ENCODE measurements at places on chromosomes 7 and 10.

DNA sequence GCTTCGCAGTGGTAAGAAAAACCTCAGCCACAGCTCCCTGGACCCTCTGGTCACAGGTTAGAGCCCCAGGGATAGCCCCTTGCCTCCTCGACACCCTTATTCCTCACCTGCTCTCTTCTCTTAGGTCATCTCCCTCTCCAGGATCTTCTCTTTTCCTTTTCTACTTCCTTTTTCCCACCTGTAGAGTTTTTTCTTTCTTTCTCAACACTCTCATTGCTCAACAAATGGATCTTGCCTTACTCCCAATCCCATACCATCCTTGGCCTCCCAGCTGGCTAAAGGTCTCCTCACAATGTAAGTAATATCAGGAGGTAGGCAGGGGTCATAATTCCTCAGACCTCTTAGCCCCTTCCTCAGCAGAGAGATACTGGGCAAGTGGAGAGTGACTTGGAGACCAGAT is 17.2 kb downstream of the WNT8B start:
- DNase-seq: no peak

DNA sequence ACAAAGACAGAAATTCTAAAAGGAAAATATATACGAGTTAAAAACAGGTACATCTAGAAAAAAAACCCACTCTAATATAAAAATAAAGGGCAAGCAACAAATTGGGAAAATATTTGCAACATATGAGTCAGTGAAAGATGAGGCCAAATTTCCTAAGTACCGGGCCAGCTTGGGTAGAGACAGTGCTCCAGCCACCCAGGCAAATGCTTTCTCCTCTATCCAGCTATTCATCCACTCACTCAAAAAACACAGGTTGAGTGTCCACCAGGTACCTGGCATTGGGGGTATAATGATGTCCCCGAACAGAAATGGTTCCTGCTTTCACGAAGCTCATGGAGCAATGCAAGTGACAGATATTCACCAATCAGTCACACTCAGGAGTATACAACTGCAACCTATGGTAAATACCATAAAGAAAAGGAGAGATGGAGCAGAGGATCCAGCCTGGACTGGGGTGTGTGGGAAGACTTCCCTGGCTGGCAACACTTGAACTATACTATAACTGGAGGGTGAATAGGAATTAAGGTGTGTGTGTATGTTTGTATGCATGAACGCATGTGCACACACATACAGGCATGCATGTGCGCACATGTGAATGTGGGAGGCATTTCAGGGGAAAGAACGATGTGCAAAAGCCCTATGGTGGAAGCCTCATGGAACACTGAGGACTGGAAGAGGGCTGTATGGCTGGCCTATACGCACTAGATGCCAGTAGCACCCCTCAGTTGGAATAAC is 2.3 kb downstream of the ARHGAP22 start:
- DNase-seq: no peak

DNA sequence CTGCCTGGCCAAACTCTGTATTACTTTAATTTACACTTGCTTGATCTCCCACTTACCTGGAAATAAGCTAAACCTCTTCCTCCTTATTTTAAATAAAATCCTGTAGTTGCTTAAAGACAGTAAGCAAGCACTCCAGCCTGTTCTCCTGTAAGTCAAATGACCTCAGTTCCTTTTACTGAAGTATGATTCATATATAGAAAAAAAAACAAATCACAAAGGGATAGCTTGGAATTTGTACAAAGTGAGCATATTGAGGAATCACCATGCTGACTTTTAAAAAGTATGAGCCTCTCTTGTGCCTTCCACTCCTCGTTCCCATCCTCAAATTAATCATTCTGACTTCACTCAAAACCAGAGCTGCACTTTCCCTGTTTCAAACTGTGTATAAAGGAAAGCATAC is 52.0 kb downstream of the C10orf90 start:
- no peak for DNase-seq

DNA sequence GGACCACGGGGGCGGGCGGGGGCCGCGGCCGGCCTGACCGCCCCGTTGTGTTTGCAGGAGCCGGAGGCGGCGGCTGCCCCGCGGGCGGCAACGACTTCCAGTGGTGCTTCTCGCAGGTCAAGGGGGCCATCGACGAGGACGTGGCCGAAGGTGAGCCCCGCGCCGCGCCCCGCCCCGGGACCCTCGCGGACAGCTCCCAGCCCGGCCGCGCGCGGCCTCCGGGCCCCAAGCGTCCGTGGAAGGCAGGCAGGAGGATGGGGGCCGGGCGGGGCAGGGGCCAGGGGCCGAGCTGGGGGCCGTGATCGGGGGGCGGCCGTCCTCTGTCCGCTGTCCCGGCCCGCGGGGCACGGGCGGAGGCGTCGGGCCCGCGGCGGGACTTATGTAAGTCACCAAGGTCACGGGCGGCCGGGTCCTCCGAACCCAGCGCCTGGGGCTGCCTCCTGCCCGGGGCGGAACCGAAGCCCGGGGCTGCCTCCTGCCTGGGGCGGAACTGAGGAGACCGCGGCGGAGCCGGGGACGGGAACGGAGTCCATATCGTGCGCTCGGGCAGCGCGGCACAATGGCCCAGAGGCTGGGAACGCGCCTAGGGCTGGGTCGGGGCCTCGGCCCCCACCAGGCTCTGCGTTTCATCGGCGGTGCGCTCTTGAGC is 497 bp downstream of the PPP2R2D start:
- no peak for DNase-seq

GRCh38 chr10:104750291-104750690 is 109.2 kb downstream of the SORCS3 start:
- no peak for DNase-seq

- DNase-seq: no peak
These were observed 141.0 kb downstream of the PLXNA4 start for GRCh38 chr7:132435016-132435990.

GRCh38 chr7:52195664-52196063 is 839.8 kb upstream of the POM121L12 start:
- DNase-seq: no peak

DNA sequence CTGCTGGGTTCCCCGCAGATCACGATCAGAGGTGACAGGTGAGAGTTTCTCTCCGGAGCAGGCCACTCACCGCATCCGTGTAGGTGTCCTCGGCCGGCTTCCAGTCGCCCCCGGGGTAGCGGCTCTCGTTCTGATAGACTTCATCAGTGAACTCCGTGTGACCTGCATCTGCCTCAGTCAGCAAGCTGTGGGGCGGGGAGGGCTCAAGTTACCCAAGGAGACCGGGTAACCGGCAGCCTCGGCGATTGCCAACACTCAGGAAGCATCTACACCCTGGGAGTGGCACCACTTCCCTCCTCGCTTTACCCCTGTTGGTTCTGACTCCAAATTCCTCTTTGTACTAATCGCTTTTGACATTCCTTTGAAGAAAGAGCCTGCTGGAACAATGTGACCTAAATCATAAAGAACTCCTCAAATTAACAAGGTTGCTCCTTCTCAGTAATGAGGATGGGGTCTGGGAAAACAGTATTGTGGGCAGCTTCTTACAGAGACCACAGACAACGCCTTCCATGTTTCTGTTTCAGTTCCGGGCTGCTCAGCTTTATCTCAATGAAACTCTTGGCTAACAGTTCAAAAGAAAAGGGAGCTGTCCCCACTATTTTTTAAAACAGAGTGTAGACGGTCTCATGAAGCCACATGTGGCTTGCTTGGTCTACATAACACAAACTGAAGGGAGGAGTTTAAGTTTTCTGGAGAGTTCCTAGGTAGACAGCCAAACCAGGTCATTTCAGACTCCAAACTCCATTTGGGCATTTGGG is 118.1 kb downstream of the MYOF start:
- no peak for DNase-seq

GRCh38 chr7:29854257-29854938 is 48.1 kb downstream of the WIPF3 start:
- DNase-seq: no peak

DNA sequence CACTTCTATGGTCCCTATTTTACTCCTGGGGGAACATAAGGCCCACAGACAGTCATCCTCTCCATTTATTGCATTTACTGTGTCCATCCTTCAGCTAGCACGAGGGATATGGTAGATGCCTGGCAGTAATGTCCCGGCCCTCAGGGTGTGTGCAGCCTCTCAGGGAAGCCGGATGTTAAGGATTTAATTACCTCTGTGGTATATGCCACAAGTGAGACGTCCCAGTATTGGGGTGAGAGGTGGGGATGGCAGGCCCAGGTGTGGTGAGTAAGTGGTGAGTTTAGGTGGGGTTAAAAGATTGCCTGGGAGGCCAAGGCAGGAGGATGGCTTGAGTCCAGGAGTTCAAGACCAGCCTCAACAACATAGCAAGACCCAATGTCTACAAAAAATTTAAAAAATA is 144.9 kb downstream of the SH3PXD2A start:
- no peak for DNase-seq

DNA sequence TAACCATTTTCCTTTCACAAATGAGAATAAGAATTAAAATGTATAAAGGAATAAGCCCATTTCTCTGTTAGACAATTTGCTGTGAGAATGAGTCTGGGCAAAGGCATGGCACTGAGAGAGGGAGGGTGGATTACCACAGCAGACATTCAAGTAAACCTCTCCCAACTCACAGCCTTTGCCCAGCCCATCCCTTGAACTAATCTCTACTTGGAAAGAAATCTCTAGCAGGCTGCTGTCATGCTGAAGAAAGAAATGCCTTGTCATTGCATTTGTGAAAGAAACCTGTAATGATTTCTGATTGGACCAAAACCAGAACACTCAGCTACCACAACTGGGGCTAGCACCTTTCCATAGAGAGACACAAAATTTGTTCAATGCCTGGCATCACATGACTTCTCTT is 39.2 kb downstream of the CH25H start:
- DNase-seq: no peak

DNA sequence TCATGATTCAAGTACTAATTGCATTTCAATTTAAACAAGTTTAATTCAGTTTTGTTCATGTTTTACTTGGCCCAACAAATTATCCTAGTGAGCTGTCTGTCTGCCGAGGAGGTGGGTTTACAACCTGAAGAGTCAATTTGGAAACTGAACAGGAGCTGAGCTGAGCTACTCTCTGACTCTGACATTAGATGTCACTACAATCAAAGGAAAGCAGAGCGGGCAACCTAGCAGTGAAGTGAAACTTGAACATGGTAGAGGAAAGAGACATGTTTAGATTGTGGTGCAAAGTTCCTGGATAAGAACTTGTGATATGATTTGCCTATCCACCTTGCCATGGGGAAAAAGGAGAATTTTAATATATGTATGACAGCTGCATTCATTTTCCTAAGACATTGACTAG is 9.6 kb upstream of the AGR3 start:
- no peak for DNase-seq

DNA sequence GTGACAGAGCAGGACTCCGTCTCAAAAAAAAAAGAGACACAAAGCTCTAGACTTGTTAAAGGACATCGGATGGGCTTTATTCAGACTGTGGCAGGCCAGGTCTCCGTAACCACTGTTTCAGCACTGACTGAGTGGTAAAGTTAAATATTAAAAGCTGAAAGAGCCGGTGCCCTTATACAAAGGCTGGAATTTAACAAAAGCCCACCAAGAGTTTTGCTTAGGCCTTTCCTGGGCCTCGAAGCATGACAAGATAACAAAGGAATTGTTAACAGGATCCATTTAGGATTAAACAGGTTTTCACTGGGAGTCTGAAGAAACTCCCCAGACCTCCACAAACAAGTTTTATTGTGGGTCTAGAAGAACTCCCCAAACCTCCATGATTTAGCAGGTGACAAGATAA is 727.8 kb downstream of the TYW1 start:
- no peak for DNase-seq

DNA sequence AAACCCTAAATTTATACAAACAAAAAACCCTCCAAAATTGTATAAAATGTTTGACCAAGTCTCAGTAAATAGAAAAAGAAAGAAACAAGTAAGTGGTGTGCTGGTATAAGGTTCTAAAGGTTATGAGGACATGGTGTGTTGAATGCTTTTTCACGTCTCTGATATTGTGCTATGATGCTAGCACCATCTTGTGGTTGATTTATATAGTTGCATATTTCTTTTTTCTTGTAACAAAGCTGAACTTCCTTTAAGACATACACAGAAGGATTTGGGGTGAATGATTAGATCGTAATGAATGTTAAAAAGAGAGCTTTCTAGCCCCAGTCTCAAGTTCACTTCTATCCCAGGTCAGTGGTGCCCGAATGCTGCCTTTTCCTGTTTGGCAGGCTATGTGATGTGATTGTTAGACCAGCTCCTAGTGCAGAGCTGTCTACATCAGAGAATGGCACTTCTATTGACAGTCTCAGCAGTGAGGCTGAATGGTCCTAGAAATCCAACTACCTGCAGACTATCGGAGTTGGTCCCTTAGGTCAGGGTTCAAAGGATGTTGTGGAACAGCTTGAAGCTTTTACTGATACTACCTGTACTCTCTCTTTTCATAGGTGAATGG is 25.0 kb downstream of the VTI1A start:
- DNase-seq: no peak

DNA sequence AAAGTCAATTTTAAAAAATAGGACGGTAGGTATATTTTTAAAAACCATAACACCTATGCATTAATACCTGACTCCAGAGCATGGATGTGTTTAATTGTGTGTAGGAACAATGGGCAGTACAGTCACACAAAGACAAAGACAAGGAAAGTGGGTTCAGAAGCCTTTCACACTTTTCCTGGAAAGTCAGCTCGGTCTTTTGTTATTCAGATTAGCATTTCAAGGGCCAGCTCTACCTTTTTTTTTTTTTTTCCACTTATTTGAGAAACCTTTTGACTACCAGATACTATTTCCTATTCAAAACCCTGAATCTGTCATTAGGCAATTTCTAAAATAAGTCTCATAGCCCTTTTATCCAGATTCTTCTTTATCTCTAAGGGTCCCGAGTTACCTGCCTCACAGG is 401.9 kb downstream of the PARD3 start:
- no peak for DNase-seq

- DNase-seq: no peak
These were observed 206.0 kb downstream of the CCDC3 start for GRCh38 chr10:12795315-12796110.

- no peak for DNase-seq
These were observed 28.4 kb downstream of the DAGLB start for GRCh38 chr7:6419310-6419773.

- DNase-seq: no peak
These were observed 73.9 kb downstream of the GRID1 start for GRCh38 chr10:86292462-86293395.

- no peak for DNase-seq
These were observed 11.0 kb downstream of the FLNC start for GRCh38 chr7:128841171-128841690.
